ENCODE measurements at places on chromosomes 4 and X.

DNA sequence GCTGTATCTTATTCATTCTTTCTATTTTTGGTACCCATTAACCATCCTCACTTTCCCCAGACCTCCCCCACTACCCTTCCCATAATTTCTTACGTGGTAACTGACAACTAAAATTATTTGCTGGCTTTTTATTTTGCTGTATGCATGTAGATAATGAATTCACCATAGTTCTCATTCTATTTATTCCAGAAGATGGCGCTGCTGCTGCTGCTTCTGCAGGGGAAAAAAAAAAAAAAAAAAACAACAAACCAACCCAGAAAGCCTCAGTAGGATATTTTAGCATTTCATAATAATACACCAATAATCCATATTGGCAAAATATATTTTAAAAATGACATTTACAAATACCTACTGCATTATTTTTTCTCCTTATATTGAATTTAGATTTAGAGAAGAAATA, 416.6 kb upstream of the MAGEB18 start:
- DNase-seq, result no peak

- DNase-seq, result no peak
Observed at GRCh38 chr4:69095301-69095731, 958 bp upstream of the UGT2B7 start.

GRCh38 chr4:114752391-114753165, 154.0 kb downstream of the UGT8 start:
- no peak for DNase-seq

GRCh38 chrX:148416931-148417330, 83.5 kb upstream of the AFF2 start:
- no peak for DNase-seq

GRCh38 chr4:40731361-40731760, 18.4 kb upstream of the NSUN7 start:
- no peak for DNase-seq

DNA sequence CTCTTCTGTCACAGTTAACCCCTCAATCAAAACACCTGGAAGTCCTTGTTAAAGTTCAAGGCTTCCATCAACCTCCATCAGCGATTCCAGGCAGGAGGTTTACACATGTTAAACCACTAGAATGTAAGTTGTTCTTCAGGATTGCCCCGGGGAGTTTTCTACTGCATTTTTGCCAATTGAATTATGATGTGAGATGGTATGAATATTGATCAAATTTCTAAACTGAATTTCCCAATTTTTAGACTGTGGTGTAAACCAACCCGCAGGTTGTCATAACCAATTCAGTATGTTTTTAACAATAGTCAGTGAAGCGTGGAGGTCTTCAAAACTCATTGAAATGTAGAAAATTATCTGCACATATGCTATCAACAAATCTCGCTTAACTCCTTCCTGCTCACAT, 21.2 kb upstream of the TENM3 start:
- DNase-seq, result no peak

DNA sequence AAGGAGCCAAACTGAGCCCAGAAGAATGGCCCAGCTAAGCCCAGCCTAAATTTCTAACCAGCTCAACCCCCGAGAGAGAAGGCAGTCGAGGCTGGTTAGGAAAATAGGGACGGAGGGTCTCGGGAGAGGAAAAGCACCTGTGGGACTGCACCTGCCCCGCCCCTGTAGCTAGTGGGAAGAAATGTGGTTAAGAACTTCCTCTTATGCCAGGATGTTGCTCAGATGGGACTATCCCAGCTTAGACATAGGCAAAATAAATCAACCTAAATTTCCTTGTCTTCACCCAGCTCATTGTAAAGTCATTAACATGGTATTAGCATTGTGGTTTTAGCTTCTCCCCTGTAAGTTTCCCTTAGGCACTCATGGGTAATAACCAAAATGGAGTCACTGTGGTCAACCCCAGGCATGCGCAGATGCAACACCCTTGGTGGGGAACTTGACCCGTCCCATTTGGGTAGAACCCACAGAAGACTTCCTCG, 86.8 kb downstream of the ZNF718 start:
- no peak for DNase-seq

GRCh38 chrX:15816886-15817285, 26.6 kb downstream of the ZRSR2 start:
- DNase-seq, result no peak

DNA sequence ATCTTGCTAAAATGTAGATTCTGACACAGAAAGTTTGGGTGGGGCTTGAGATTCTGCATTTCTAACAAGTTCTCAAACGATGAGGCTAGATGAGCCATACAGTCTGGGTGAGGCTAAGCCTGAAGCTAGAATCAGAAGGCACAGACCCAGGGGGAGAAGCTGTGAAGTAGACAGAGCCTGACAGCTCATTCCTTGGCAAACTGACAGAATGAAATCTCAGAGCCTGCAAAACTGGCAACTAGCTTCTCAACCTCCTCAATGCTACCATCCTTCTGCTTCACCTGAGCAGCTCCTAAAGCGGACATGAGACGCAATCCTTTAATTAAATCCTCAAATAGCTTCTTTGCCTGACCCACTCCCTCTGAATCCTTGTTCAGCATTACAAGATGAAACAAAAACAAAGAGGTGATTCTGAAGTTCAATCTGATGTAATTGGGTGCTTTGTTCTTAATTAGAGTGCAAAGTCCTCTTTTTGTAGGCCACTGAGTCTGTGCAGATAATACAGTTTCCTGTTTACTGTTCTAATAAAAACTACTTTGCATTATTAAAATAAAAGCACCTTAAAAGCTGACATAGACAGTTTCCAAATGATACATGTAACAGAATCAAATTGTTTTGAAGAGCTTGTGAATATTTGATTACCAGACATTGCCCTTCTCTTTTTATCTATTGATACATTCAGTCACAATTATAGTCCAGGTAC, 71.0 kb upstream of the BMP2K start:
- no peak for DNase-seq

DNA sequence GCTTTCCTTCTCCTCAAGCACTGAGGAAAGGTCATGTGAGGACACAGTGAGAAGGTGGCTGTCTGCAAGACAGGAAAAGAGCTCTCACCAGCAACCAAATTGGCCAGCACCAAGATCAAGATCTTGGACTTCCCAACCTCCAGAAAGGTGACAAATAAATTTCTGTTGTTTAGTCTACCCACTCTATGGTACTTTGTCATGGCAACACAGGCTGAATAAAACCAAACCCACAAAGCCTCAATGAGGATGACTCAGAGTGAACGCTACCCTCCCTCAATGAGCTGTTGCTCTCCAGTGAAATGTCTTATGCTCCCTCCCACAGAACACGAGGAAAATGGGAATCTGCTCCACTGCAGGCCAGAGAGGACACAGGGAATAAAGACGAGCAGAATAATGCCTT, 244.1 kb downstream of the RAB28 start:
- DNase-seq, result no peak

GRCh38 chr4:89301902-89302301, 5.7 kb downstream of the GPRIN3 start:
- no peak for DNase-seq

DNA sequence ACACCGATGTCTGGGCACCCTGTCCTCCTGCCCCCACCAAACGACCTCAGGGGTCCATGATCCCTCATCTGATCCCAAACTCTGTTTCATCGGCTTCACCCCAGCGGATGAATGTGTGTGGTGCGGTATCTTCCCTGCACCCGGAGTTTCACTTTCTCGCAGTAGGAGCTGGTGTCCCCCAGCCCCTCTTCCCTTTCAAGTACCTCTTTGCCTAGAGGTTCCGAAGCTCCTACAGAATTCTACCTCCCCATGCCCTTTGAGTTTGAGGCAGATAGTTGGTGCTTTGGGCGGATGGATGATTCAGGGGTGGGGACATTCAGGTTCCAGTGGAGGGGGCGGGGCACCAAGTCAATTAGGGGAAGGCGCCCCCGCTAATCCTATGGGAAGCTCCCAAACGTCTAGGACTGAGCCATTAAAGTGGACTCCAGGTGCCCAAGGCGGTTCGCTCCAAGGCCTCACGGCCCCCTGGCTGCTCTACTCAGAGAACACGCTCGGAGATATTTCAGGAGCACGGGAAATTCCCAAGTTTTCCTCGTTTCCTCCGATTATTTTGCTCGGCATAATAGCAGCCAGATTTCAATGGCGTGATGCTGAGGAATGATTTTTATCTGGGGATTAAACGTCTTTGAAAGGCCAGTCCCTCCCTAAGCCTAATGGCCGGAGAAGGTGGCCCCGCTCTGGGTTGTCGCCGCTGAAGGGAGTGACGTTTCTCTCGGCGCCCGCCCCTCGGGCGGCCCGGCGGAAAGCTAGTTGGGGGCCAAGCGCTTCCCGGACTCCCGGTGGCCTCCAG, 1.3 kb downstream of the MSX1 start:
- DNase-seq, result peak; percentile 42

- DNase-seq, result peak; percentile 91
Observed at GRCh38 chrX:118839334-118839958, 15.8 kb downstream of the ZCCHC12 start.

- DNase-seq, result peak; percentile 44
Observed at GRCh38 chr4:170990989-170991589, 822.1 kb upstream of the GALNTL6 start.

- DNase-seq, result no peak
Observed at GRCh38 chrX:154540897-154541535, 5.6 kb downstream of the G6PD start.

DNA sequence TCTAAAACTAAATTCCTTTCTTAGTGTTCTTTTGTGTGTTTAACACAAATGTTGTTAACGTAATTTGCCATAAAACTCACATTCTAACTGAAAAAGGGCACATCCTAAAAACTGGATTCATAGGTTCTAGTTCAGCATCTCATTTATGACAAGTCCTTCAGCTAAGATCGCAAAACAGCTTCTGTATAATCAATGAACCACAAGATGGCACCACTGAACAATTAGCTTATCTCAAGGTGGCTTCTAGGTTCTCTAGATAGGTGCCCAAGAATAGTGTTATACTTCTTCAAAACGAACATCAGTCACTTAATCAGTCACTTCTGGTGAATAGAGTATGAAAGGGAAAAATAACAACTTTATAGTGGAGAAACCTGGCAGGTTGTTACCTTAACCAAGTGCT, 54.3 kb downstream of the NRK start:
- no peak for DNase-seq

- no peak for DNase-seq
Observed at GRCh38 chr4:86118711-86119110, 241.1 kb downstream of the MAPK10 start.

DNA sequence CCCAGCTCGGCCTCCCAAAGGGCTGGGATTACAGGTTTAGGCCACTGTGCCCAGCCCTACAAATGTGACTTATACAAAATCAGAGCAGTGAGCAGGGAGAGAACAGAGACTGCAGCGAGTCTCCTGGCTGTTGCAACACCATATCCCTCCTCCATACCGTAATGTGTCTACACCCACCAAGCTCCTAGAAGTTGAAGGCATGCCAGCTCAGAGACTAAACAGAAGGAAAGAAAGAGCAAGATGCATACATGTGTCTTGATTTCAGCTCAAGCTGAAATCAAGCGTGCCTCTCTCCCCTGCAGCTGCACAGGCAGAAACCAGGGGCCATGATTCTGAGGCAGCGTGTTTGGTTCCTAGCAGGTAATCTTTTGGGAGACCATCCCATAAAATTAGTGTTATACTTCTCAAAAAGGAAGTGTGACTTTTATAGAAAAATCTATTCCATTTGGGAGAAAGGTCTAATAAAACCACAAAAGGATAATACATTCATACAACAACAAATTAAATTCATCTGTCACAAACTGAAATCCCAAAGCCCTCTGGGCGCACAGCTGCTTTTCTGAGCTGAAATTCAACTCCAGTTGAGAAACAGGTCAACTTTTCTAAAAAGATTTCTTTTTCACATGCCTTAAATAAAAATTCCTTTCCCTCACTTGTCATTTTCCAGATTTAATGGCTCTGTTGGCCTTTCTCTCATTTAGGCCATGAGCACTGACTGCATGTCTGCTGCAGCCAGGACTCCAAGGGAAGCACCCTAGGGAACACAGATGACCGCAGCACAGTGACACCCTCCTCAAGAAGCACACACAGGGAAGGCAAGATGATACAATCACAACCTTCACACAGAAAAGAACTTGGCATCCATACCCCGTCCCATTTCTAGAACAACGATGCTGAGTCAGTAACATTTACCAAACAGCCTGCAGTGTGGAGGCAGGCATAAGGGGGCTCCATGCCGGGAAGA, 34.4 kb downstream of the AFAP1 start:
- no peak for DNase-seq

Measured in WTC11 (cell line).